ENCODE measurements at places on chromosomes 1 and 21.

DNA sequence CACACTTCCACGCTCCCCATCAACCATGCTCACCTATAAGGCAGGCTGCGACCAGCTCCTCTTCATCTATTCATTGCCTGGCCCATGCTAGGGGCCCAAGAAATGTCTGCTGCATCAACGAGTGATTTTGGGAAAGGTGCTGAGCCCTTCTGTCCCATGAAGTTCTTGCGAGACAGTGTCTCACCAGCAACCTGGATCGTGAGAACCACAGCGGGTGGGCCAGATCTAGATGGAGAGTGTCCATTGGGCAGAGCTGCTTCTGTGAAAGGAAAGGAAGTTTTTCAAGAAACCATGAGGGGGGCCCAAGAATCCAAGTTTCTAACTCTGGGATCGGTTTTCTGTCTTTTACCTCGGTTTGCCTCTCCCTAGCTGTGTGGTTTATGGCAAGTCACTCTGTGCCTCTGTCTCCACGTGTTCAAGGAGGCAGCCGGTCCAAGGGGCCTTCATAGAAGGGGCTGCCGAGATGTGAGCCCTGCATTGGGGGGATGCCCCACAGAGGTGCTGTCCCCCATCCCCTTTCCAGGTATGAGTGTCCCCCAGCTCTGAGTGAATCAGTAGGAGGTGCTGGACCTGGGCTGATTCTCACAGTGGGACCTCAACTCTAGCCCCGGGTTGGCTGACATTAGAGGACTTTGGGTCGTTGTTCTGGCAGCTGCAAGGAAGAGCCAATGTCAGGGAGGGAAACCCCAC, 8.3 kb upstream of the PADI1 start:
- no peak for DNase-seq

- DNase-seq, result peak; percentile 29
Observed at GRCh38 chr1:93613898-93614297, 67.7 kb downstream of the BCAR3 start.

DNA sequence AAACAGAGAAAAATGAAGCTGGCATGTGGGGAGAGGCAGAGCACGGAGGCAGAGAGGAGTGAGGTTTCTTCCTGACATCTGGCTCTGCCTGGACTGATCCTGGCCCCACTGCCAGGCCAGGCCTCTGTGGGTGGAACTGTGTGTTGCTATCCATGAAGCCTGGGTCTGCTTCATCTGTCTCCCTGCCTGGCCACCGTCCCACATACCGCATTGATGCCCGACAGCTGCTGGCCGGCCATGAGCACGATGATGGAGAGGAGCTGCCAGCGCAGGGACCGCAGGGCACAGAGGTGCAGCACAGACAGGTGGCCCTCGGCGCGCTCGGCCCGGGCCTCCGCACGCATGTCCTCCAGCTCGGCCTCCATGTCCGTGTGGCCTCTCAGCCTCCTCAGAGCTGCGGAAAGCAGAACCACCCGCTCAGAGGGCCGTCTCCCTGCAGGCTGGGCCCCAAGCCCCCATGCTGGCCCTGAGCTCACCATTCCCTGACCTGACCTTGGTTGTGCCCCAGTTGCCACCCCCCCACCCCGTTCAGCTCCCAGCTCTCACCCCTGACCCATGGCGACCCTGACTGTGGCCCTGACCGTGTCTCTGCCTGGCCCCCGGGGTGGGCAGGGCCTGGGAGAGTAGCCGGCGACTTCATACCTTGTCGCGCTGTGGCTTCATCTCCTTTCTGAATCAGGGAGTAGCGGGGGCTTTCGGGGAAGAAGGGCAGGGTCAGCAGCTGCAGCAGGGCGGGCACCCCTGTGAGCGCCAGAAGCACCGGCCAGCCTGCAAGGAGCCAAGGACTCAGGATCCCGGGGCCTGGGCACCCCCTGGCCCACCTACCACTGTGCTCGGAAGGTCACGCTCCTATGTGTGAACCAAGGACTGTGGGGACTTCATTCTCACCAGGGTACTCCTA, 11.5 kb downstream of the SLC2A7 start:
- no peak for DNase-seq

DNA sequence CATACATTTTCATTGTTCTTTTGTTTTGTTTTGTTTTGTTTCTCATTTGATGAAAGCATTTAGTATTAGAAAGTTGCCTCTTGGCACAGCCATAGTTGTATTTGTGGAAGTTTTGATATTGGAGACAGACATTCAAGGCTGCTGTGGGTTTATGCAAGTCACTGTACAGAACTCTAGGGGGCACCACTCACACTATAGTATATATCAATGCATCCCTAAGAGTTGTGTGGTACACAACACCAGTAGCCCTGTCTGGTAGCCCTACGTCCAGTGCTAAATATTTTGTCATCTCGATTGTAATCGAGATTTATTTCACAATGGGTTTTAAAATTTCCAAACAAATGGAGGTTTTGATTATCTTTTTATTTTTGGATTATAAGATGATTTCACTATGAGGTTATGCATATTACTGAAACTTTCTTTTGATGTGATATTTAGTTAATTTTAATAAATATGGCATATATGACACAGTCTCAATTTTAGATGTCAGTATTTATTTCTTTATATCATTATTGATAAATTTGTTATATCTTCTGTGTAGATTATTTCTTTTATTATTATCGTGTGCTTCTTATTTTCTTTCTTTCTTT, 112.2 kb downstream of the NR5A2 start:
- DNase-seq, result no peak

GRCh38 chr1:11331945-11332546, 59.0 kb downstream of the UBIAD1 start:
- no peak for DNase-seq

Measured in anterior cingulate cortex (tissue), 58 donors.